Urinary bladder (tissue), 4 donors: ENCODE measurements at places on chromosomes 16 and 17. TPM values are rescaled to one million over a fixed set of nuclear protein-coding genes. Genes with fewer than 3 reads are reported as not detected.

NPIPB8 gene
- polyA plus RNA-seq: not detected

TEKT5 gene
- 0.19 TPM for polyA plus RNA-seq

CNEP1R1 gene
- 8.6 TPM for polyA plus RNA-seq

KCNJ2 gene
- polyA plus RNA-seq: 0.84 TPM

NPIPA3 gene
- 0.56 TPM for polyA plus RNA-seq

EVI2B gene
- polyA plus RNA-seq: 7.6 TPM
